ENCODE measurements at places on chromosomes 1 and 21.

- no peak for DNase-seq
These were observed 306 bp upstream of the SH3D21 start for GRCh38 chr1:36305915-36306209.

DNA sequence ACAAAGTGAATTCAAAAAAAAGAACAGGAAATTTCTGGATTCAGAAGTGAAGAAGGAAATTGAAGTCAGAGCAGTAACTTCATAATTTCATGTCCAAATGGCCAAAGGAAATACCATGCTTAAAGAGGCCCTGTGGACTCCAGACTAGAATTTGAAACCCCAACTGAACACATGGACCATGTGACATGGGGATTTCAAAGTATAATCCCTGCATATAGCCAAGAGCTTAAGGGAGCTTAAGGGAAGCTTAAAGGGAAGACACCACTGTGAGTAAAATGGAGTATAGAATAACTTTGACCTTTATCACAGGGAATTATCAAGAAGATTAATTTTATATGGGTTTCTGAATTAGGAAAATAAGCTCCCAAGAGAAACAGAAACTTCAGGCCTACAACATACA lies 241.8 kb upstream of the POGK start:
- no peak for DNase-seq

GRCh38 chr1:201665036-201665435 lies 126.1 kb downstream of the NAV1 start:
- DNase-seq, result no peak

DNA sequence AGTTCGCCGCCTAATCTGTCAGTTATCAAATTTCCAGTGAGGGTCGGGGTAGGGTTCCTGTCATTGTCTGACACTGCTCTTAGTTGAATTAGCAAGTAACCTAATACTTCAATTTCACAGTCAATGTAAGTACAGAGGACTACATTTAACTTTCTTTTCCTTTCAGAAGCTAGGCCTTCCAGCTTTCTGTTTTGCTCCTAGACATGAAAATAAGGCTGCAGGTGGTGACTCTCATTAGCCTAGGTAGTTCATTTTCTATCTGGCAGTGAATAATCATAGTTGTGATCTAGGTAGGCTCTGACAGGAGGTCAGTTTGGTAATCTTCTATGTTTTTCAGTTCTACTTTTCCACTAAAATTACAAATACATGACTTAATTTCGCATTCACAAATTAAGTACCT lies 783.1 kb downstream of the MRPL39 start:
- no peak for DNase-seq

- DNase-seq, result no peak
These were observed 36.3 kb downstream of the KCNJ15 start for GRCh38 chr21:38293113-38293512.

DNA sequence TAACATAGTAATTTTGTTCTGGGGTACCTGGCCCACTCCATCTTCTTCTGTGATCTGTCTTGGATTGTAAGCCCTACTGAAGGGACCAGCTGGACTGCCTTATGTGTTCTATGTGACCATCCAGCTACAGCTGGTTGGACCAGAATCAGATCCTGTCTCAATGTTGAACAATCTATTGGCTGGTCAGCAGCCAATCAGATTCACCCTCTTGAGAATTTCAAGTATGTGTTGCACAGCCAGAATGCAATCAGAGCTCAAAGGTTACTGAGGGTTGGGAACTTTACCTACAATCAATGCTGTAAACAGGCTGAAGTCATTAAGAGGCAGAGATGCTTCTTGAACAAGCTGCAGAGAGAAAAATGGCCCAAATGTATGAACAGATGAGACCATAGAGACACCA lies 61.9 kb downstream of the KCNC4 start:
- no peak for DNase-seq

- DNase-seq, result no peak
These were observed 6.1 kb downstream of the TIE1 start for GRCh38 chr1:43306688-43307457.

DNA sequence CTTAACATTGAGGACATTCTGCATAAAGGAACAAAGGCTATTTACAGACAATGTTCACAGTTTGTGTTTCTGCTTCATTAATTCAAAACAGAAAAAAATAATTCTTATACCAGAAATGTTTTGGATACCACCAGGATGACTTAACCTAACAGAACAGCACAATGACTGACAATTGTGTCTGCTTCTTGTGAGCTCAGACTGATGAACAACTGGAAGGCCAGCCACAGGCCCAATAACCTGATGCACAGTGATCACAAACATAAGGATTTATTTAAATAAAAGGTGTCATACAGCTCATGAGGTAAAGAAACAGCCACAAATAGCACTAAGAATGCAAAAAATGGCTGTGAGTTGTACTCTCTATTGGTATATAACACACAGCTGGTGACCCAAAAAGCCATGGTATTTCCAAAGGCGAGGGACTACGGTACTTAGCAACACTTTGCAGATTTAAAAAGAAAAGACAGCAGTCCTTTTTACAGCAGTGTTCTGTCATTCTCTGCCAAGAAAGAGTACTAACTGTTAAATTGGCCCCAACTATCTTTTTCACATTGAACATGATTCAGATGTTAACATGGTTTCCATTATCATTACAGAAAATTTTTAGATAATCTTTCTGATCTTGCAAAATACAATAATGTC lies 32.1 kb upstream of the DDAH1 start:
- DNase-seq, result no peak

GRCh38 chr1:59687081-59687480 lies 127.7 kb upstream of the HOOK1 start:
- DNase-seq, result no peak

DNA sequence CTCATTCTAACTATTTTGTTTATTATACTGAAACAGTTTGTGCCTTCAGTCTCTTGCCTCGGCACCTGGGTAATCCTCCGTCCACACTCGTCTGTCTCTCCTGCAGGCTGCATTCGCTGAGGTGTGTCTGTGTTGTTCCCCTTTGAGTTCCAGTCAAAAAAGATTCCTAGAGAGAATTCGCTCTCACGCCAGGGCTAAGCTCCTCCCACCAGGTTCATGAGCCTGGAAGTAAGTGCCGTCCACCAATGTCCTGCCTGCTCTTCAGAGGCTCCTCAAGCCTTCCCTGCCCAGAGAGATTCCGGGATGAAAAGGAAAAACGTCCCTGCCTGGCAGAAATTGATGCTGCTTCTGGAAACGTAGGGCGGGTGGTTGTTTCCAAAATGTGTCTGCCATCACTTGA lies 12.9 kb downstream of the KIAA2013 start:
- no peak for DNase-seq

GRCh38 chr21:38813143-38813542 lies 7.4 kb downstream of the ETS2 start:
- DNase-seq, result no peak

GRCh38 chr1:185971688-185972087 lies 237.5 kb downstream of the HMCN1 start:
- no peak for DNase-seq

GRCh38 chr1:100502052-100502792 lies 35.7 kb upstream of the GPR88 start:
- no peak for DNase-seq

GRCh38 chr1:209008586-209008985 lies 574.9 kb upstream of the CAMK1G start:
- no peak for DNase-seq

DNA sequence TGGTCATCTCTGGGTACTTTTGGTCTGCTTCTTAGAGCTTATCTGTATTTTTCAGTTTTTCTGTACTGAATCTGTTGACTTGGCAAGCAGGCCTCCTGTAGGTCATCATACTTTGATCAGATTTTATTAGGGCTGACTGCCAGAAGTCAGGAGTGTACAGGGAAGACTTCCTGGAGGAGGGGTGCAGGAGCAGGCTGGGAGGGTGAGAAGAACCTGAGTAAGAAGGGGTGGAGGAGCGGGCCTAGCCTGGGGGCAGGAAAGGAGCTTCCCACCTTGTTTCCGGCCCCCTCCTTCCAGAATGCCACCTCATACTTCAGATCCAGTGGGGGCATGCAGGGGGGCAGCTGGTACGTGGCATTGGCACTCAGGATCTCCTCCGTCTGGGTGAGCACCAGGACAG lies 18.3 kb upstream of the IL22RA1 start:
- no peak for DNase-seq

GRCh38 chr1:15508700-15509487 lies 15.1 kb downstream of the CASP9 start:
- DNase-seq, result no peak

DNA sequence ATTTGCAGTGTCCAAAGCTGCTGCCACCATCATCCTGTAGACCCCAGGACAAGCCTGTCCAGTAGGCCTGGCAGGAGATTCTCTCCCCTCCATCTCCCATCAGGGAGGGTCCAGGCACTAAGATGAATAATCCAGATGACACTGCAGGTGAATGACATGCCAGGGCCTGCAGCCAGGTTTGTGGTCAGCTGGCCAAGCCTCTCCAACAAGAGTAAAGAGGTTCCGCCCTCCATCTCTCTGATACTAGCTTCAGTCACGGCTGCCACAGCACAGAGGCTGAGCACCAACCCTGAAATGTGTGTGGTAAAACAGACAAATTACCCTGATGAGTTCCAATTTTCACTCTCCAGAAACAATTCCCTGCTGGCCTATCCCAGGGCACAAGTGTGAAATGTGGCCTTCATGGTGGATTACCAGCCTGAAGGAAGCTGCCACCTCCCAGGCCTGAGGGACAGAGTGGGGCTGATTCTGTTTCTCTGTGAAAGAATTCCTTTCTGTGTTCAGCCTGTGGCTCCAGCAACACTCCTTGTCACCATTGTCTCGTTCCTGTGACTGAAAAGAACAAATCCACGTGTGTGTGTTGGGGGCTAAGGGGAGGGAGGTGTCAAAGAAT lies 19.9 kb upstream of the LHX4 start:
- no peak for DNase-seq

DNA sequence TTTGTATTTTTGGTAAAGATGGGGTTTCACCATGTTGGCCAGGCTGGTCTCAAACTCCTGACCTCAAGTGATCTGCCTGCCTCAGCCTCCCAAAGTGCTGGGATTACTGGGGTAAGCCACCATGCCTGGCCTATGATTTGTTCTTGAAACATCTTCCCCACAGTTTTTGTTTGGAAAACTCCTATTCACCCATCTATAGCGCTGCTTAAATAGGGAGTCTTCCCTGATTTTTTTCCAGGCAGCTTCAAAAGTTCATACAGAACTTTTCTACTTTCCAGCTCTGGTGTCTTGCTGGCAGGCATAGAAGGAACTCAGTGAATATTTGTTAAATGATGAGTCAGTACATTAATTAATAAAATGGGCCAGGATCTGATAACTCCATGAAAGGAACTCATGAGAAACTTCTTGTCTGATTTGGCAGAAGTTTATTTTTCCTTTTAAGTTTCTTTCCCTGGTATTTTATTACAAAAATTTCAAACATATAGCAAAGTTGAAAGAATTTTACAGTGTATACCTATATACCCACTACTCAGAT lies 33.0 kb upstream of the TTC22 start:
- no peak for DNase-seq

- no peak for DNase-seq
These were observed 61.3 kb downstream of the VCAM1 start for GRCh38 chr1:100780814-100781213.

DNA sequence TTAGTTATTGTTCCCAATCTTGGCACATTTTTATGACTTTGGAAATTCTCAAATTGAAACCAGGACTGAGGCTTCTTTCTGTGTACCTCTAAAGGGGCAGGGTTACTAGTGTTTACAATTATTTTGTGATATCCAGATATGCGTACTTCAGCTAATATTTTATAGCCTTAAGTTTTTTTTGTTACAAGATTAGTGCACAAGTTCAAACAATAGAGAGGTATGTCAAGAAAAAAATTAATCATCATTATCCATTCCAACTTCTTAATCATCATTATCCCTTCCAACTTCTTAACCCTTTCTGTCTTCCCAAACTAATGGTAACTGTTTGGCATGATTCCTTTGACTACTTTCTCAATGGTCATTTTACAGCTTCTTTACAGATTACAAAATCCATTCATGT lies 272.9 kb upstream of the C1orf105 start:
- no peak for DNase-seq

DNA sequence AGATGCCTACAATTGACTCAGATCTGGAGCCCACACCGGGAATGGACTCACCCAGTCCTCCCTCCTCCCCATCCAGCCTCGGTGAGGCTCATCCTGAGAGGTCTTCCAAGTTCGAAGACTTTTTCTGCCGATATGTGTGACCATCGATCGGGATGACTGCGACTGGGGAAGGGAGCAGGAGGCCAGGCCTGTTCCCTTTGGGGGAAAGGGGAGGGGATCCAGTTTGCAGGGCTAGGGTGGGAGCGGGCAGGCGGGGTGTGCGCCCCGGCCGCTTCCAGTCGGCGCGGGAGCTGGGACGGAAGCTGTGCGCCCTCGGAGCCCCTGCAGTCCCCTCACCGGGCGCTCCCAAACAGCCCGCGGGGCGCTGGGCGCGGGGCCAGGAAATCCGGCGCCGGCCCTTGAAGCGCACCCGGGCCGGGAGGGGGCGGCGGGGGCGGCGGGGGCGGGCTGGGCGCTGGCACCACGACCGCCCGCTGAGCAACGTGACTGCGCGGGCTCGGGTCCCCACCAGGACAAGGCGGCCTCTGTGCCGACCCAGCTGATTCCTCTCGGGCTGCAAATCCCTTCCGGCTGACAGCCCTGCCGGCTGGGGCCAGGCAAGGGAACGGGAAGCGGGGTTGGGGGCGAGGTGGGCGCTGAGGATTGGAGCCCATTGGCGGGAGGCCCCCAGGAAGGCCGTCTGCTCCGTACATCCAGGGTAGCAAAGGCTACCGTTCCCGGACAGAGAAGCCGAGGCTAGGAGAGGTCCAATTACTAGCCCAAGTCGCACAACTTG lies 103.9 kb downstream of the EBNA1BP2 start:
- DNase-seq, result no peak

DNA sequence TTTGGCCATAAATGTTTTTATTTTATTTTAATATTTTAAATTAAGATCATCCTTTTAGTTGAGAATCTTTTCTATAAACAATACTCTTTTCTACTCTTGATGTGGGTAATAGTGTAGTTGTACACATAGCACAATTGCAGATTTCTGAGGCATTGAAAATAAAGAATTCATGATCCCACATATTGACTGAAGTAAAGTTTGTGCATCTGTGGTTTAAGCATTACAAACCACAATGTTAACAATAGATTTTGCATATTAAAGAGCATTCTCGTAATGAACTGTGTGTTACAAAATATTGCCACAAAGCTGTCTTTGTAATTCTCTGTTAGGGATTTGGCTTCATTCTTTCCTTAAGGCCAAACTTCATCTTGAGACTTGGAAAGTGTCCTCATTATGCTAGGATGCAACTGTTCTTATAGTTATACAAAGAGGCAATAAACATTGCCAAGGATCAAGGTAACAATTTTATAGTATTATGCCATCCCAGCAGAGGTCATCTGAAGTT lies 256.8 kb downstream of the OLFM3 start:
- no peak for DNase-seq

GRCh38 chr21:25273959-25274358 lies 333.3 kb downstream of the MRPL39 start:
- no peak for DNase-seq
